ENCODE measurements at places on chromosomes 5 and 9. TPM values are rescaled to one million over a fixed set of nuclear protein-coding genes. Genes with fewer than 3 reads are reported as not detected.

ANKRD34B gene
- total RNA-seq, result not detected

TMOD1 gene
- 1.7 TPM for total RNA-seq

DMRT3 gene
- not detected for total RNA-seq

CYSRT1 gene
- total RNA-seq, result 0.13 TPM

SLC44A1 gene
- total RNA-seq, result 18.7 TPM

NUTM2F gene
- total RNA-seq, result not detected

FAM219A gene
- total RNA-seq, result 6.1 TPM

GRIN1 gene
- not detected for total RNA-seq

SLC46A2 gene
- total RNA-seq, result not detected

LCN15 gene
- 0.13 TPM for total RNA-seq

PCDHGC5 gene
- total RNA-seq, result 0.51 TPM

PPP2R2B gene
- not detected for total RNA-seq

SPAAR gene
- total RNA-seq, result 2.8 TPM

MRRF gene
- 29.8 TPM for total RNA-seq

GABRA1 gene
- not detected for total RNA-seq

FBP1 gene
- total RNA-seq, result 0.64 TPM

PCDHGA7 gene
- total RNA-seq, result 0.64 TPM

FOXD4L3 gene
- total RNA-seq, result under 0.01 TPM

TPPP gene
- total RNA-seq, result 0.13 TPM

Data from dermis microvascular lymphatic vessel endothelial cell (primary cell).